ENCODE measurements at places on chromosomes 4 and X.

DNA sequence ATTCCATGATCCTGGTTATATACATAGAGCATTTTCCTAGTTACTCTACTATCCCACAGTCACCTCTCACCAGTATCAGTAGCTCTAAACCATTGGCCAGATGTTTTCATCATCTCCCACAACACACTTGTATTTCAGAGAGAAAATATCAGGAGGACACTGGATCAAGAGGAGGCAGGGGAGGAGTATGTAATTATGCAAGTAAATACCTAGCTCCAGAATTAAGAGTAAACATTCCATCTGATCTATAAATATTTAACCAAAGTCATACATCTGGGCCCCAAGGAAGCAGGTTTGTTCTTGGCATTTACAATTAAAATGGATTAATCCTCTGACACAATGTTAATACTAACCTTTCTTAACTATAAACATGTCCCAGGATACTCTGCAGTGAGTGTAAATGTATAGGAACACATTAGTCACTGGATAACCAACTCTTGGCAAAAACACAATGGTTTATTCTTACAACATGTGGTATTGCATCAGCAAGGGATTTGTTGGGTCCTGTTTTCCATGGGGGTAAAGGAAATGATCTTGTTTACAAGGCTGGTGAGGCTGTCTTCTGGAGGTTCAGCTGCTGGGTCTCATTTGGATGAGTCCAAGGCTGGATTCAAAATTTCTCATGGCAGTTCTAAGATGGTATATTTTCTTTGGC, 170.1 kb downstream of the ATG4A start:
- DNase-seq = no peak

DNA sequence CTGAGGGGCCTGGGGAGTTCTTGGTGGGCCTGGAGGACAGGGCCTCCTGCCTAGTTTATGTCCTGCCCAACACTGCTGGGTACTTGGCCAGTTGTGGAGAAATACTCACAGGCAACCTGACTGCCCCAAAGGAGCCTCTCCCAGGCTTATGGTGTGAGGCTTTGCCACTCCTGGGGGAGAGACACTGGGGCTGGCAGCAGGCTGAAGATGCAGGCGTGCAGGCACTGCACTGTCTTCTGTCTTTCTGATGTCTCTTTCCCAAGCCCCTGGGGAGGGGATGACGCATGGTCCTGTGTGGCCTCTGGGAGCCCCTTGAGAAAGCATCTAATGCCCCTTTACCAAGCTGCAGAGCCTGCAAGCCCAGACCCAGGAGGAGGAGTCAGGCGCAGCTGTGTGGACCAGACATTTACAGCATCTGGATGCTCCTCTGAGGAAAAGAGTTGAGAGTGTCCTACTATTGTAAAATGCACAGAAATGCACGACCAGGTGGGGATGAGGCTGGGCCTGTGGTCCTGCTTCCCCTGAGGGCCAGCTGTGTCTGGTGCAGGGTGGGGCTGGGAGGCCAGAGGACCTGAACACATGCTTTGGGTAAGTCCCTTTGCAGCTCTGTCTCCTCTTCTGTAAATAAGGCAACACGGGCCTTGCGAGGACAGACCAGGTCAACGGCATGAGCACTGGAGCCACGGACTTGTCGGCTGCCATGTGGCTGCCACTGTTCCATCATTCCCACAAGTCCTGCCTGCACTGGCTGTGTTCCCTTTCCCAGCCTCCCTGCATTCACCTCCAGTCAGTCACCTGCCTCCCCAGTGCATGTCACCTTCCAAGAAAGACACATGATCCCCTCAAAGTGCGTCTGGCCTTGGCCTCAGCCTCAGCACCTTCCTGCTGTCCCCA, 8.4 kb downstream of the TMEM271 start:
- DNase-seq = no peak

DNA sequence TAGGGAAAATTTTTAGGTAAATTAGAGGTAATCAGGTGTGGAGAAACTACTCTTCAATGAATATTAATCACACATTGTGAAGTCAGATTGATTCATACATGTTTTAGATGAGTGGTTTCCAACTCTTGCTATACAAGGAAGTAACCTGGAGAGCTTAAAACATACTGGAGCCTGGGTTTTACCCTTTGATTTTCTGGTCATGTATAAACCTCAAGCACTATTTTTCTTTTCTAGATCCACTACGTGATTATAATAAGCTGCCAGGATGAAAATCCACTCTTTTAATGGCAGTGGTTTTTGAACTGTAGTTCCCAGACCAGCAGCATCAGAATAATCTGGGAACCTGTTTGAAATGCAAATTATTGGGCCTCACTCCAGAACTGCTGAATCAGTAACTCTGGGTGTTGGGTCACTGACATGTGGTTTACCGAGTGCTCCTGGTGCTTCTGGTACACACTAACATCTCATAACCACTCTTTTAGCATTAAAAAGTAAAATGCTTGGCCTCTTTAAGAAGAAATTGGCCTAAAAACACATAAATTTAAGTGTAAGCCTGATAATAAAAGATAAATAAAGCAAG, 63.4 kb downstream of the DCAF12L1 start:
- no peak for DNase-seq

DNA sequence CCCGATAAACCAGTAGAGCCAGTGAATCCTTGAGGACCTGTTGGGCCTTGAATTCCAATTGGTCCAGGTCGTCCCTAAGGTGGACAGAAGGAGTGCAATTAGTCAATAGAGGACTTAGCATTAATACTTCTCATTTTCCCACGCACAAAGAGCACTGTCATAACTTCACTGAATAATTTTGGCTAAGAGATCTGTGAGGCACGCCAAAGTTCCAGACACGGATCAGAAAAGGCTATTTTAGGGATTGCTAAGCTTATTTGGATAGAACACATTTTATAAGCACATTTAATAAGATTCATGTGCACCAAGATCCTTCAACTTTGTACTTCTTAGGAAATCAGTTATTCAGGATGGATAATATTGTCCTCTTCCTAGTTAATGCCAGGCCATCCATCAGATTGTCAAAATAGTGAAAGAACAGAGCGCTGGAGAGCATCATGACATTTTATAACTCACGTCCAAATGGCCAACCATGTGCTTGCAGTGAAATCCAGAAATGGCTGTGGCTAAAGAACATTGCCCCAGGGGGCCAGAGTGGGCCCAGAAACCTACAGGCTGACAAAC, 129.8 kb downstream of the ATG4A start:
- no peak for DNase-seq

DNA sequence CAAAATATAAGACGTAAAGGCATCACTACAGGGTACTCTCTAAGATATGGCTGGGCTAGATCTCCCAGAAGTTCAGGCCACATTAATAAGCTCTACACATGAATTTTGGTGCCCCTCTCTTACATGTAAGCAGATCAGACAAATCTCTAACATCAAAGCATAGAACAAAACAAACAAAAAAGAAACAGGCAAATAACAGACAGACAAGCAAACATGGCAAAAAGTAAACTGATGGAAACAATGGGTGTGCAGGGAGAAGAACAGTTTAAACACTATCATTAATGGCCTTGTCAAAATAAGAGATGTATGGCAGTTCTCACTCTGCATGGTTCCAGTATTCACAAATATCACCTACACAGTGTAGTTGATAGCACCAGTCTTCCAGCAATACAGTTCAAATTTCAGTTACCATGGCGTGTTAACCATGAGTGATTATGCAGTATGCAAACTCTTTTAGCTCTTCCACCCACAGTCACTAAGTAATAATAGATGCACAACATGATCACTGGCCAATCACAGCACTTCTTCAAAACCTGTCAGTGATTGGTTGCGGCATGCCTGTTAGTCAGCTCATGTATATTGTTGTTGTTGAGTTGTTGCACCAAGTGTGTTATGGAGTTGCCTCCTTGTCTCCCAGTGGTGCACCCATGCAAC, 110.7 kb upstream of the TLR3 start:
- no peak for DNase-seq

DNA sequence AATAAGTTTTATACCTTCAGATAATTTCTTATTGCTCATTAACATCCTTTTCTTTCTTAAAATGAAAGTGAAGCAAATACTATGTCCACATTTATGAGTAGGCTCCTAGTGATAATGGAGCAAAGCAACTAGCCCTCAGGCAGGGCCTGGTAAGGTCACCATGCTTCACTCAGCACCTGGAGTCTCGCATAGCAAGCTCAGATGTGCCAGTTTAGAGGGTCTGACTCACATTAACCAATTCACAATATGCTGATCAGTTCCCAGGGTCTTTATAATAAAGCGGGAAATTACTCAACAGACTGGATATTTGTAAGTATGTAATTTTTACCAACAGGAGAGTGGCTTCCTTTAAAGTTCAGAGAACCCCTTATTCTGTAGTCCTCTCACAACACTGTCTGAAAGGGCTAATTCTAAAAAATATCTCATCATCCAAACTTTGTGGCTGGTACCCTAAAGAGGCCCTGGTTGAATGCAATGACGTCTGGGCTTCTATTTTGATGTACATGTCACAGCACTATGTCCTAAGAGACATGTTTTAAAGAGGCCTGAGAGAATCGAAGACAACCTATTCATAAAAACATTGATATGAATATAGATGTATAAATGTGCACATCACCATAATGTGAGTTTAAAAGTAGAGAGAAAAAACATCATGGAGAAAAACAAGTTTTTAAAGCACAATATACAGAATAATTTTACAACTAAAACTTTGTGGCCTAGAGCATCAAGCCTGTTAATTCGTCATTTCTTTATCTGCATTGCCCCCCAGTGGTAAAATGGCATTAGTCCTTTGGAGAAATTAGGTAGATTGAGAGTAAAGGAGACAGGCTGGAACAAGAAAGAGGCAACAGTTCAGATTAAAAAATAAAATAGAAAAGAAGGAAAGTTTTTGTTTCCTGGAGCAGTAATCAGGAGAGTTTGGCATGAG, 44.3 kb downstream of the IL21 start:
- DNase-seq = peak; percentile 57

GRCh38 chr4:111028795-111029194, 405.9 kb upstream of the PITX2 start:
- DNase-seq = no peak

- DNase-seq = no peak
Measured at GRCh38 chr4:33073811-33074210, 2353.6 kb downstream of the PCDH7 start.

GRCh38 chr4:37890801-37891259, at the start of gene TBC1D1:
Gene TBC1D1 (plus strand): TSS chr4:37891084. CDS start chr4:37902096, 11,012 bp downstream.
- DNase-seq = peak; percentile 76

GRCh38 chr4:22483551-22483981, 32.3 kb downstream of the ADGRA3 start:
- no peak for DNase-seq

- DNase-seq = peak; percentile 6
Measured at GRCh38 chr4:99893839-99894160, 427 bp downstream of the LAMTOR3 start.

DNA sequence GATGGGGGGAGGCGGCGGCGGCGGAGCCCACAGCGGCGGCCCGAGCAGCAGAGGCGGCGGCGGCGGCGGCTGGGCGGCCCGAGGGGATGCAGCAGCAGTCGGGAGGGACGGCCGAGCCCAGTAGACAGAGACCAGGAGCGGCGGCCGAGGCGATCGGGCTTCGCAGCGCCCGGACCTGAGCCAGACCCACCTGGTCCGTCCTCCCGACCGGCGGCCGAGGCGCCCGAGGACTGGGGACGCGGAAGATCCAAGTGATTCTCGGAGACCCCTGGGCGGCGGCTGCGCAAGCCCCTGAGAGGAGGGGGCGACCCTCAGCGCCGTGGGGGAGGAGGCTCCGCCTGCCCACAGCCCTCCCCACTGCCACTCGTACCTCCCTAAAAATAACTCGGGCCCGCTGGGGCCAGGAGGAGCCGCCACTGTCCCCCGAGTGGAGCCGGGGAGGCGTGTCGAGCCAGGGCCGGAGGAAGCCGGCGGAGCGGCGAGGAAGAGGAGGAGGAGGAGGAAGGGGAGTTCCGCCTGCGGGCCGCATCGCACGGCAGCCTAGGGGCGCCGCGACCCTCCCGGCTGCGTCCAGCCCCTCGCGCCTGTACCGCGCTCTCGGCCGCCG, 608 bp downstream of the RAPGEF2 start:
- peak; percentile 60 for DNase-seq

- no peak for DNase-seq
Measured at GRCh38 chr4:43456383-43456782, 563.9 kb downstream of the GRXCR1 start.

- no peak for DNase-seq
Measured at GRCh38 chrX:114842181-114842580, 175.2 kb downstream of the IL13RA2 start.

Data from GM13976 (cell line).